ENCODE measurements at places on chromosomes 6 and 20.

- peak overlapping the region; percentile 51 for H3K27ac ChIP-seq
- peaks cover 12% of the 10 kb centered on the region for H3K4me1 ChIP-seq
- no peaks in the 10 kb centered on the region for H3K36me3 ChIP-seq
Observed at GRCh38 chr6:28212510-28213212, 12.4 kb upstream of the ZSCAN9 start.

DNA sequence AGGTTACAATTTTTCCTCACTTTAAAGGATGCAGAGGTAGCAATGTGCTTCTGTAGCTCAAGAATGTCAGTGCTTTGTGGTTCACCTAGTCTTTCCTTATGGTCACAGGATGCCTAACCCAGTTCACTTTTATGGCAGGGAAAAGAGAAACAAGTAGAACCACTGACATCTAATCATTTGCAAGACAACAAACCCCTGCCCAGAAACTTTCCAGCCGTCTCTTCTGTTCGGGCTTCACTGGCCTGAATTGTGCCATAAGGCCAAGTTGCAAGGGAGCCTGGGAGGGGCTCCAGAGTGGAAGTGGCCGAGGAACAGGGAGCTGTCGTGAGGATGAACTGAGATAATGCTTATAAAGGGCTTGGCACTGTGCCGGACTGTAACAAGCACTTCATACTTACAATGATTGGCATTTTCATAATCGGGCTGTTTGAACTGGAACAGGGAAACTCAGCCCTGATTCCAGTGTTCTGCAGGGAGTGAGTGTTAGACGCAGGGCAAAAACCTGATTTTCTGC lies 212.6 kb downstream of the BCAS1 start:
- peaks cover 20% of the 10 kb centered on the region for H3K4me1 ChIP-seq
- no peak for DNase-seq
- H3K36me3 ChIP-seq: no peaks in the 10 kb centered on the region

GRCh38 chr20:57381596-57382503 lies 9.3 kb upstream of the RBM38 start:
- H3K27ac ChIP-seq: no peak overlapping the region
- no peaks in the 10 kb centered on the region for H3K27me3 ChIP-seq
- H3K4me3 ChIP-seq: no peak overlapping the region

DNA sequence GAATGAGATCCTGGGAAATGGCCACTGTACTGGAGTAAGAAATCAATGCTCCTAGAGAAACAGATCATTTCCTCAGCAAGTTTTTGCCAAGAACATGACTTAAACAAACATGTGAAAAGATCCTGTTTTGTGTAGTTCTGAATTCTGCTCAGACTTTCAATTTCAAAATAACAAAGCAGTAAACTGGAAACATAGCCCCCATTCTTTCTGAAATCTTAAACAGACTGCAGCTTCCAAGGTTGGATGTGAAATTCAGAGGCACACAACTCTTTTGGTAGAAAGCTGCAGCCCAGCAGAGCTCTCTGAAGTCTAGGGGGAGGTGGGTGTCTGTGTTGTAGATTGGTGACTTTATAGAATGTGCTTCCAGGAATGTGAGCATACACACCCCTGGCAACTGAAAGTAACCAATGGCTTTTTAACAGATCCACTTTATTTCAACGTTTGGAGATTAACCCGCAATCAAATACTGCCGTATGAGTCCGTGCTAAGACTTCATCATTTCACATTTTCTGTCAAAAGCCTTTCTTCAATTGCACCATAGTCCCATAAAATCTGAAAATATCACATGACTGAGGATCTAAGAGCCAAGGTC lies 86.4 kb downstream of the ATXN1 start:
- H3K27ac ChIP-seq: no peak overlapping the region
- no peak overlapping the region for H3K4me3 ChIP-seq
- peaks cover 8% of the 10 kb centered on the region for H3K4me1 ChIP-seq
- DNase-seq: no peak
- no peaks in the 10 kb centered on the region for H3K36me3 ChIP-seq

DNA sequence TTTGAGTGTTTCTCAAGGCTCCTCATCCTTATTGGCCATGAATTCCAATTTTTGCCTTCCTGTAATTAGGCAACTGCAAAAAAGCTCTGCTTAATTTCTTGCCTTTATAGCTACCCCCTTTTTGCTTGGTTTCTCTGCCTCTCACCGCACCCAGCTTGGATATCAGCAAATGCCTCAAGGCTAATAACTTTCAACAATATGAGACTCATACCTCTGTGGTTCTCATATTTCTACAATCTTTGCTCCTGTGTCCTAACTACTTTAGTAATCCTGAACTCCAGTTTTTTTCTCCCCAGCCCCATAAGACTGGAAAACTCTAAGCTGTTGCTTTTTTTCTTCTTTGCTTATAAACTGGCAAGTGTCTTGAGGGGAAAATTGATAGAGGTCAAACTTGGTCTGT lies 88.8 kb downstream of the EYA2 start:
- DNase-seq: no peak
- no peaks in the 10 kb centered on the region for H3K27me3 ChIP-seq
- no peaks in the 10 kb centered on the region for H3K36me3 ChIP-seq
- no peak overlapping the region for H3K27ac ChIP-seq

DNA sequence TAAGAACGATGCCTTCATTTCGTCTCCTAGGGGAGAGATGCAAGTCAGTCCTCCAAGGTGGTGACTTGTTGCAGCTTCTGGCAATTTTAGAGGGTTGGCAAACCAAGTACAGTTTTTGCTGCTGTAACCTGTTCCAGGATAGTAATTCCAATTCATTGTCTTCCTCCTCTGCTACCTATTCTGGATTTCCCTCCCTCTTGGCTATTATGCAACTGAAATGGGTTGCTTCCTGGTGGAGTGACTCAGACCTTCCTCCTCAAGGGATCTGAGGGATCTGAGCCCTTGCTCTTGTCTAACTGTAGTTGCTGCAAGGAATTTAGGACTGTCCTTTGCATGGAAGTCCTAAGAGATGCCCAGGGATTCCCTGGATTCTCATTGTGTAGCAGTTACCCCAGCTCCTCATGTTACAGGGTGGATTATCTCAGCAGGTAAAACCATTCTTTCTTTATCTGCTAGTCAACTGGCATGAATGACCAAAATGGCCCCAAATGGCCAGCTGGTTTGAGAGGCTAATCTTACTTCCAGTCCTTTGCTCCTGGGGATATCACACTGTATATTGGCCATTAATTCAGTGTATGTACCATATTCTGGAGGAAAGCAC lies 17.6 kb upstream of the ELMO2 start:
- no peak overlapping the region for H3K4me3 ChIP-seq
- no peaks in the 10 kb centered on the region for H3K36me3 ChIP-seq
- H3K27ac ChIP-seq: no peak overlapping the region
- peaks cover 9% of the 10 kb centered on the region for H3K27me3 ChIP-seq
- no peaks in the 10 kb centered on the region for H3K4me1 ChIP-seq
- no peak for DNase-seq

DNA sequence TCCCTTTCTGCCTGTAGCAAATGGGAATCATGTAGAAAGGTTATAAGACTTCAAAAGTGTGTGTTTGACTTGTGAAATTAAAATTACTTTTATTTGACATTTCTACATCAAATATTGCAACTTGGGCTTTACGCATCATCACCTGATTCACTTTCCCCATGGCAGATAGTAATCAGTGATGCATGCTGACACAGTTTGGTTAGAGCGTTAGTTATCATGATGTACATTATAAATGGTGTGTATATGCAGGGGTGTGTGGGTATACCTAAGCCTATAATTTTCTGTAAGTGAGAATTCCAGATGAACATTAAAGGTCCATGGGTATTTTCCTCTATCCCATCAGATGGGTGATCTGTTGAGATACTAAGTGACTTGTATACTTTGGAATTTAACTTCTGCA lies 141.5 kb downstream of the KLHL32 start:
- no peak overlapping the region for H3K27ac ChIP-seq
- H3K36me3 ChIP-seq: no peaks in the 10 kb centered on the region
- DNase-seq: no peak

Data from CD8-positive, alpha-beta memory T cell (primary cell).